ENCODE measurements at places on chromosomes 3 and 15.

DNA sequence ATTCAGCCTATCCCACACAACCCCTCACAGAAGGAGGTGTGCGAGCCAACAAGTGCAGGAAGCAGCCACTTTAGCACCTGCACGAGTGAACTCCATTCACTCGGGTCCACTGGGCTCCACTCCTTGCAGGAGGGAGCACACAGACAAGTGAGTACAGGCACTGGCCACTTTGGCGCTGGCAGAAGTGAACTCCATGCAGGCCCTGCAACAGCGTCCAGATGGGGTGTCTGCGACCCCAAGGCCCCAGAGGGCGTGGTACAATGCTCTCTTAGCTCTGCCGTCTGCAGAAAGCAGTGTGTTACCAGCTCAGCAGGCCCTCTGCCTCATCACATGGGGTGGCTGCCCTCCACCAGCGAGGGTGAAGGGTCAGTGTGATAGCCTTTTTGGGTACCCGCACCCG lies 388.0 kb upstream of the CNTN4 start:
- no peak for DNase-seq

- no peak for DNase-seq
Observed at GRCh38 chr15:68525815-68526214, 53.0 kb upstream of the CORO2B start.

DNA sequence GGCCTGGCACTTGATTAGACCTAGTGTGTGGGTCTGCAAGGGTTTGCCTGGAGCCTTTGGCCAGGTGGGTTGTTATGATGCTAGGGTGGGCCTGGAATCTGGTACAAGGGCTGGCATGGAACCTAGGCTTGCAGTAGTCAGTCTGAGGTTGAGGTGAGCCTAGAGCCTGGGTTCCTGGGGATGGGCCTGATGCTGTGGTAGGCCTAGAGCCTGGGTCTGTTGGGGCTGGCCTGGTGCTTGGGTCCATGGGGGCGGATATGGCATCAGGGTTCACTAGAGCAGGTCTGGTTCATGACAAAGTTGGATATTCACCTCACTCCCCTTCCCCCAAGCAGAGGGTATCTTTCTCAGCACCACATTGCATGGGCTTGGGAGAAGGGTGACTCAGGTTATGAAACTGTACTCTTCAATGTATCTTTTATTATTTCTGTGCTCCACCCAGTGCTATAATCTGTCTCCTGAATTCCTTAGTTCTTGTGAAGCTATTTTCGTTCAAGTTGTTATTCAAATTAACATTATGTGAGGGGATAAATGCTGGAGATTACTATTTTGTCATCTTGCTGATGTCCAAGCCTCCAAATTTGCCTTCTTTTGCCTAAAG lies 274.4 kb downstream of the NFKBIZ start:
- no peak for DNase-seq

- no peak for DNase-seq
Observed at GRCh38 chr3:195441476-195441991, 1.3 kb downstream of the ACAP2 start.

- no peak for DNase-seq
Observed at GRCh38 chr3:72855001-72855400, 6.8 kb upstream of the SHQ1 start.

Measured in T-helper 2 cell (primary cell).